ENCODE measurements at places on chromosomes 16 and 17. TPM values are rescaled to one million over a fixed set of nuclear protein-coding genes. Genes with fewer than 3 reads are reported as not detected.

DNA sequence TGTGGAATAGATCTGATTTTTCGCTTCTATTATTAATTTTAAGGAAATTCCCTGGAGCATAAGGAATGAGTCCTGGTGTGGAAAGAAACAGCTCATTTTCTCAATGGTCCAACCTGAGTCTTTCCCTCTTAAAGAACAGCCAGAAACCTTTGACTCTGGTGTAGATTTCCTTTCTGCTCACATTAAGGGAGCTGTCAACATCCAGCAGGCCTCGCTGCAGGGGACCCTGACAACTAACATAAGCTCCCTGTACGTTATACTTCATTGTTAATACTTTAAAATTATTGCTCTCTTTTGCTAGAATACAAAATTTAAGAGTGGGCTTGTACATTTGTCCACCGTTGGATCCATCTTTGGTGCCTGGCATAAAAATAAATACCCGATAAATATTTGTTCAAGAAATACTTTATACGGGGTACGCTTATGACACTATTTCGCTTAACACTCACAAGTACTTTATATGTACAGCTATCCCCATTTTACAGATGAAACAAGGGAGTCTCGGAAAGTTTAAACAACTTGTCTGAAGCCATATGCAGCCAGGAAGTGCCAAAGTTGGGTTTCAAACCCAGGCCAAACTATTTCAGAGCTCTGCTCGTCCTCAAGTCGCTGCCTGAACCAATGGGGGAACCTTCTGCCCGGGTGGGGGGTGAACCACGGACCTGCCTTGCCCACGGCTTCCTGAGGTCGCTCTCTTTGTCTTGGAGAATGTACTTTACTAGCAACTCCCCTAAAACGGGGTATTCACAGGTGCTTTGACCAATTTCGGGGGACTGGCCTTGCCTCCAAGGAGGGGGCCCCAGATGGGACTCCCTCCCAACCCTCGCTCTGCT is 611 bp downstream of the SMARCE1 start:
- DNase-seq = no peak

DNA sequence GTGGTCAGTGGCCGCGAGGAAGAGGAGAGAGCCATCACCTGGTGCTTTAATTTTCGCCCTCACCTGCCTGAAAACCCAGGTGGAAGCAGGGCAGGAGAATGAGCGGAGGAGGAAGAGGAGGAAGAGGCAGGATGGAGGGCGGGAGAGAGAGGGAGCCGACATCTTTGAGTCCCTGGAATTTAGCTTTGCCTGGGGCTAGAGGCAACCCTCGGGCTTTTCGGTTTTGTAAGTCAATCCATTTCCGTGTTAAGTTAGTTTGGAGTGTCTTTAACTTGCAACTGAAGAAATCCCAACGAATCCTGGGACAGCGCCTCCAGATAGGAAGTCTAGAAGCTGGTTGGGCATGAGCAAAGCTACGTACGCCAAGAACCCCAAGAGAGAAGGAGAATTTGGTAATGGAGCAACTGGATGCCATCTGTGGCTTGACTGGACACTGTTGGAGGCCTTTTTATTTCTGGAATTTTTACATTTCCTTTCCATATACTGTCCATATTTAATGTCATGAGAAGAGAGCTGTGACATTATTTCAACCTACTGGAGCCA is 36.9 kb upstream of the ATP2A3 start:
- DNase-seq = no peak

DNA sequence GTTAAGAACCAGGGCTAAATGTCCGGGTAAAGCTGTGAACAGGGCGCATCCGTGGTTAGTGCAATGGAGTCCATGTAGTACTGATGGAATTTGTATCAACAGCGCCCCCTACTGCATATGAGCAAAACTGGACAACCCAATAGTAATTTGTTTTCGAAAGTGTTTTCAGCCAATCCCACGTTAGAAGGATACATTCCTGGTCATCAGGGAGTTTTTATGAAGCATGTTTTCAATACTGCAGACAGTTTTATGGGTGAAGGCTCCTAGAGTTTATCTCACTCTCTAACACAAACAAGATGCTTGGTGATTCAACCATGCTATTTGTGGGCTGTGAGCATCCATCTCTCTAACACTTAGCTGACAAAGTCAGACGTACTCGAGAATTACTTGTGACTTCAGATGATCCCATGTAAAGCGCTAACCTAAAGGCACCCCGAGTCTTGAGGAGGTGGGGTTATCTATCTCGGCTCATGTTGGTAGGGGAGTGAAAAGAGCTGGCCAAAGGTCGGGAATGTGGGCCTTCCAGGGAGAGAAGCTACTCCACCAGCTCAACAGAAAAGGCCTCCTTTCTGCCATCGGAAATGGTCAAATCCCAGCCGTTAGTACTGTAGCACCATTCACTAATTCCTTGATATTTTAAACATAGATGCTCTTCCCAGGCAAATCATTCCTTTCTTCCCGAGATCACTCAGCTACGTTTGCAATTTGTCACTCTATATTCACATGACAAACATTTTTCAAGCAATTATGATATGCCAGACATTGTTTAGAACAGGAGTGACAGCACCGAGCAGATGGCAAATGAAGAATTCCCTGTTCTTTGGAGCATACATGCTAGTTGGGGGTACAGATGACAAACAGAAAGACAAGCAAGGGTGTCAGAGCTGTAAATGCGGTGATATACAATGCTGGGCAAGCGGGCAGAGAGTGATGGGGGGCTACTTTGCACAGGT is 46.9 kb upstream of the HNF1B start:
- DNase-seq = peak; percentile 35

GRCh38 chr16:8679151-8679550 is 4.7 kb downstream of the ABAT start:
- no peak for DNase-seq

- no peak for DNase-seq
These were observed 1.9 kb downstream of the ORMDL3 start for GRCh38 chr17:39925282-39926134.

- DNase-seq = no peak
These were observed 1.7 kb upstream of the IL17C start for GRCh38 chr16:88636488-88637265.

The IRX5 gene
- 0.57 TPM for polyA plus RNA-seq

The SP6 gene
- 2.0 TPM for polyA plus RNA-seq

The FN3KRP gene
- 62.4 TPM for polyA plus RNA-seq

Data from A549 (cell line).